ENCODE measurements at places on chromosomes 6 and 20.
A peak's percentile ranks its signal among the peaks of the same experiment; 100 is the strongest.

DNA sequence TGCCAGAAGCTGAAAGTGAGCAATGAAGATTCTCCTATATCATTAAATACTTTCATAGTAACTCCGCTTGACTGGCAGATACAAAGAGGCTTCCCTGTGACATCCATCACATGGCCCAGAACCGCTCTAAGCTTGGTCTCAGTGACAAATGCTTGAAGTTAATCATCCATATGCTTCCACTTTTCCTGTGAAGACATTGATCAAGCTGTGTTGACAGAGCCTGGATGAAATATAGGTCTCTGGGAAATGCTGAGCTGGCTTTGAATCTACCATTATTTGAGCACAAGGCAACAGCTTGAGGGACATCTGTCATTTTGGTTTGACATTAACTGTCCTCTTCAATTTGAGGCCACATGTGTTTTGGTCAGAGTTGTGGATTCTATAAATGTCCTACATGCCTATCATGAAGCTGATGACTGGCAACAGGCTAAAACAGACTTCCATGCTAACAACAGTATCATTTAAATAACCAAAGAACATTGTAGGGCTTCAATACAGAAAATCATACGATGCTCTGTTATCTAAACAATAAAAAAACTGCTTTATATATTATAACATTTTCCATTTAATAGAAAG lies 402.2 kb upstream of the IRAK1BP1 start:
- DNase-seq, result no peak

- no peak for DNase-seq
Measured at GRCh38 chr20:21519136-21519584, 5.3 kb upstream of the NKX2-2 start.

GRCh38 chr20:3606021-3606420 lies 57.2 kb downstream of the GFRA4 start:
- DNase-seq, result no peak

DNA sequence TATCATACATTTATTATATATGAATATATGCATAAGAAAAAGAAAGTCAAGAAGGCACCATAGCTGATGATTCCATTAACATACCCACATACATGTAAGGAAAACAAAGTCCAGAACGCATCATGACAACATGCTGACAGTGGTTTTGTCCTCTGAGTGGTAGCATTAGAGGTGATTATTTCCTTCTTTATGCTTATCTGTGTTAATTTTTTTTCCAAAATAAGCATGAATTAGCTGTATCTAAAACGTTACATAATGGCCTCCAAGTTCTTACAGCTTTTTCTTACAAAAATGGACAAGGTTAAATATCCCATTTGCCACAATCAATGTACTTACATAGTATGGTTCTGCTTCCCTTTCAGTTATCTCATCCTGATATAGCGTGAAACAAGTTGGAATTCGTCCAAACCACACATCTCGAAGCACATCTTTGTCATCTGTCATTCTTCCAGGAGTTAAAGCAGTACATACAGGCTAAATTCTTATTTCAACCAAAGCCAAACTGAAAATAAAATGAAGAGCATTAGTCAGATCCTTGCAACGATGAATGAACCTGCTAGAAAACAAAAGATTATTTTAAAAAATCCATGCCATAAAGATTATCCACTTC lies 9.7 kb downstream of the ATG5 start:
- DNase-seq, result no peak

DNA sequence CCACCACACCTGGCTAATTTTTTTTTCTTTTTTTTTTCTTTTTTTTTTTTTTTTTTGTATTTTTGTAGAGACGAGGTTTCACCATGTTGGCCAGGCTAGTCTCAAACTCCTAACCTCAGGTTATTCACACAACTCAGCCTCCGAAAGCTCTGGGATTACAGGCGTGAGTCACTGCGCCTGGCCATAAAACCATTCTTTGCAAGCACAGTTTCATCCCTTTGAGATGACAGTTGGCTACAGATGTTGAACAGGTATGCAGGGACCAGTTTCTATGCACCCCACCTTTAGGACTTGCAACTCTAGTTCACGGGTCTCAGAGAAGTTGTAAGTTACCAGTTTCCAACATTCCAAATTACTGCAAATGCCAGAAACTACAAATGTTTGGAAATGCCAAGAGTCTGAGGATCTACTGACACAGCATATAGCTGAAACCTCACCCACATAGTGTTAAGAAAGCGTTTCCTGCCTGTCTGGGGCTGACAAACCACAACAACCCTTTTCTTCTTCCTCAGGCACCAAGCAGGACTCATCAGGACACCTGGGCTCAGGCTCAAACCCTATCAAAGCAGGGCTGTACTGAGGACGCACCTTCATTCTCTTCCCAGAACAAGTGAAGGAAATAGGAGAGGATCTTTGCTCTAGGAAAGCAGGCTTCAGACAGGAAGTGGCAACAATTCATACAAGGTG lies 22.9 kb downstream of the ARHGAP18 start:
- DNase-seq, result no peak

GRCh38 chr6:95805699-95806098 lies 210.1 kb upstream of the FUT9 start:
- DNase-seq, result no peak

DNA sequence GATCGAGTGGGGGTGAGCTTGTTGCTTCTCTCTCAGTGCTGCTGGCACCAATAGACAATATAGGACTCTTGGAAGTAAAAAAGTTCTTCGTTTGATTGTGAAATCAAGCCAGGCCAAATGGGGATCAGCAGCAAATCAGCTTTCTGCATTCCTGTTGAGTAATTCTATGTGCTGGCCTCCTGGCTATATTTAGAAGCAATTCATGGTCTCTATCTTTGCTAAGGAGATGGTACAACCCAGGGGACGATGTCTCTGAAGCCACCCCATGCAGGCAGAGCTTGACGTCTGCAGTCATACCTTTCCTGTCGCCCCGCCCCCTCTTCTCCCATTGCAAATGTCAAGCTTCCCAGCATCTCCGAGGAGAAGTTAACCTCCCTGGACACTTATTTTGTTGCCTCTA lies 199.1 kb downstream of the SCP2D1 start:
- DNase-seq, result peak; percentile 10

DNA sequence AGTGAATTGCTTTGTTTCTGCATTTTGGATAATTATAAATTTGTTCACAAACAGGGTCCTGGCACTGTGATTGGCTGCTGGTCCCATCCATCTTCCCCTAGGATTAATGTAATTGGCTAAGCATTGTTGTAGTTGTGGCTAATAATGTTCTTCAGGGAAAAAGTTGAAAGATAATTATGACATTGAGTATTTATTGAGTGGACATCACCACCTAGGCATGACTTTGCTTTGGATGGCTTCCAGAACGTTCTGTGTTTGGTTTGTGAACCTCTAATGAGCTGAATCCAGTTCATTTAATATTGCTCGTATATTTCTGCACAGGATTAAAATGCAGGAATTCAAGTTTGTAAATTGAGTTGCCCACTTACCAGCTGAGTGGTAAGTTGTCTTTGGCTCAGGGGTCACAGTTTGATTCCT lies 55.1 kb downstream of the ARID1B start:
- no peak for DNase-seq

DNA sequence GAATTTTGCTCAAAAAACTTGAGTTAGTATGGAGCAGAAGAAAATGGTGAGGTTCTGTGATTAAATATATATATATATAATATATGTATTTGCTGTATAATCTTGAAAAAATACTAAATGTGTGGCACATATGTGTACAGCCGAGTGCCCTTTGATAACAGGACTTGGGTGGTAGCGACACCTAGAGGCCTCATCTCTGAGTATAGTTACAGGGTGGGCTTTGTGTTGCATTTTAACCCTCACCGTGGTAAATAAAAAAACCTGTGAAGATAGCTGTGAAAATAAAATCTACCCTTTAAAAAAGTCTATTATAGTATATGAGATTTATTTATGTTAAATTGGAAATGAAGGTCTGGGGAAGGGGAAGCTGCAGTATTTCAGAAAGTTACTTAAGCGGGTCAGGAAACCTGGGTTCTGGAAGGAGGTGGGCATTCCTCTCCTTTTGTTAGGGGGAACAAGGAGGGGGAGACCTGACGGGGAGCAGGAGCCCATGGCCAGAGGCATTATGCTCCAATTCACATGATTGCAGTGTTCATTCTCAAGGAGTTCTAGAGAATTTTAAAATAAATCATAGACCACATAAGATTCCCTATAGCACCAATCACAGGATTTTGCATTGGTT lies 82.7 kb downstream of the SH3BGRL2 start:
- peak; percentile 1 for DNase-seq
